Stimulated activated CD4-positive, alpha-beta T cell treated with anti-CD3 and anti-CD28 coated beads, Interleukin-1b, Interleukin-23, amount 100 ng/mL, for 1 hour (primary cell): ENCODE measurements at places on chromosomes 5 and 9.

DNA sequence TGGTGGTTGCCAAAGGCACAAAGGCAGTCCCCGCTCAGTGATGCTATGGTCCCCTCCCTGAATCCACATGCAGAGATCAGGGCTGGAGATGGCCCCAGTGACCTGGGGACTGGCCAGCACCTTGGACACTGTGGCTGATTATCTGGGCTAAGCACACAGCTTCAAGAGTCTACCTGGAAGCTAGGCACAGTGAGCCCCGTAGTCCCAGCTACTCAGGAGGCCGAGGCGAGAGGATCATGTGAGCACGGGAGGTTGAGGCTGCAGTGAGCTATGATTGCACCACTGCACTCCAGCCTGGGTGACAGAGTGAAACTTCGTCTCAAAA, 8.3 kb upstream of the SCGB3A1 start:
- no peak for DNase-seq

DNA sequence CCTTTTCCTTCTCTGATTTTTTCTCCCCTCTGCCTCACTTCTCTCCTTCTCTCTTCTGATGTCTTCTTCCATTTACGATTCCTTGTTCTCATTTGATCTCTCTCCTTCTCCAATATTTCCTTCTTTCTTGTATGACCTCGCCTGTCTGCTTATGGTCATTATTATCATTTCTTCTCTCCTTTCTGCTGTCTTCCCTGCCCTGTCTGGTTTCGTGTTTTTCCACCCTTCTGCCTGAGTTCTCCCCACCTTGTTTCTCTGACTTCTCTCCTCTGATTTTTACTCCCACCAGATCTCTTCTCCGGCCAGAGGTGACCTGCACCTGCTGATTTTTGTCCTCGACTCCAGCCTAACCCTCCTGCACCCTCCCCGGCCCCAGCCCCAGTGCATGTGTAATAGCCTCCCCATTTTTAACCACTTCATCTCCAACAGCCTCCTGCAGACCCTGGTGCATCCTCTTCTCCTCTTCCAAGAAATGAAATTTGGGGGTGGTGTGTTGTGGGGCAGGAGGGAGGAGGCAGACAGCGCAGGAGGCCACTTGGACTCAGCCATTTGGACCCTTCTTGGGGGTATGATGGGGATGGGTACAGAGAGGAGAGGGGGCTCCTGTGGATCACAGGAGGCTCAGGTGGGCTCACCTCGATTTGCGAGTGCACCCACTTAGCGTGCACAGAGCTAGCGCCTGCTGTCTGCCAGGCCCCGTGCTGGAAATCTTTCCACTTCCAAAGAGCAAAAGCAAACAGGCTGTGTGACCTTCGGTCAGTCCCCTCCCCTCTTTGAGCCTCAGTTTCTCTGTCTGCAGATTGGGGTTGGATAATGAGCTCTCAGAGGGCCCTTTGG, 32.5 kb downstream of the GSN start:
- no peak for DNase-seq

DNA sequence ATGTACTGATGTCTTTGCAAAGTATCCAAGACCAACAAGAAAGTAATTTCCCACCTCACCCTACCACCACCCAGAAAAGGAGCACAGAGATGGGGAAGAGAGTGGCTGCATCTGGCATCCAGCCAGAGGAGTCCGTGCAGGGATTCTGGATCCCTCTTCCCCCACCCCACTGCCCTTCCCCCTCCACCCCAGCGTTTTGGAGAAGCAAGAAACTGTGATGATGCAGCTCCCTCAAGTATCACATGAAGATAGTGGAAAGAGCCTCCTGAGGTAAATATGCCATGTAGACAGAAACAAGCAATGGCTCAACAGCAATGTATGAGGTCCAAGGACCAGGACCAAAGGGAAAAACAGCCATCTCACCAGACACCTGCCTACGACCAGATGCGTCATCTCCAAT, 153.8 kb downstream of the DEPDC1B start:
- DNase-seq: no peak

- no peak for DNase-seq
Measured at GRCh38 chr5:14491015-14491915, 90.3 kb upstream of the OTULINL start.

DNA sequence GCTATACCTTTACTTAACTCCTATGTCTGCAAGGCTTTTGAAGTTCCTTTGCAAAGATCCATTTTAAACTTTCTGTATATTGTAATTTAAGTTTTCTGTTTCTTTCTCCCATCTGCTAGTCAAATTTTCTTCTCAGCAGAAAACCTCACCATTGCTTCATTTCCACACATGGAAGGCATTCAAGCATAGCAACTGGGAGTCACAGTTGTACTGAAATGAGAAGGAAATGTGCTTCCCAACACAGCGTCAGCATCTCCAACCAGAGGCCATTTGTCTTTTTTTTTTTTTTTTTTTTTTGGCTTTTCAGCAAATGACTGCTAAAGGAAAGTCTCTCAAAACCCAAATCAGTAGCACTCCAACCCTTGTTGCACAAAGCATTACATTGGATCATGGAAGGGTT, 92.5 kb downstream of the RAB3C start:
- DNase-seq: no peak

GRCh38 chr9:127608104-127608966, 3.7 kb upstream of the STXBP1 start:
- peak; percentile 47 for DNase-seq

DNA sequence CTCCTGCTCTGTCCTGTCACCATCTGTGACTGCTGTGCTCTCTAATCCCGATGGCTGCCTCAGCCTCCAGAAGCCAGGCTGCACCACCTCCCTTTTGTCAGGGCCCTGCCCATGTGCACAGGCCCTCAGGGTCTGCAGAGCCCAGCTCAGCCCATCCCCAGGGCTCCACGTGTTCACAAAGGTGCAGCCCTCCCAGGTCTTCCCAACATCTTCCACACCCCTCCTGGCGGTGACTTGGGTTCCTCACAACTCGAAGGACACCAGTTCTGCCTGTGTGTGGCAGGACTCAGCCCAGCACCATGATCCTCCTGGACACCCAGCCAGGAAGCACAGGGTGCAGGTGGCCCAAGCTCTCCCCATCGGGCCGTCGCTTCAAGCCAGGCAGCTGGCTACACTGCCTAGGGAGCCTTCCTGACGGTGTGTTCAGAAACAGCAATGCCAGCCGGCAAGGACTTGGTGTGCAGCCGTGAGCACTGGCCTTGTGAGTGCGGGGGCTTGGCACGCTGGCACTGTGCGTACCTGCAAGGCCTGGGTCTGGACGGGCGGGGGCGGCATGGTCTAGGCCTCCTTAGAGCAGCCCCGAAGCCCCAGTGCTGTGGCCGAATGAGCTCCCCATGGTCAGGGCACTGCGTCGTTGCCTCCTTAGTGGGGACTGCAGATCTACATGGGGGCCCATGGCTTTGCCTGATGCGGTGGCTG, 96.1 kb downstream of the MRPL36 start:
- no peak for DNase-seq

DNA sequence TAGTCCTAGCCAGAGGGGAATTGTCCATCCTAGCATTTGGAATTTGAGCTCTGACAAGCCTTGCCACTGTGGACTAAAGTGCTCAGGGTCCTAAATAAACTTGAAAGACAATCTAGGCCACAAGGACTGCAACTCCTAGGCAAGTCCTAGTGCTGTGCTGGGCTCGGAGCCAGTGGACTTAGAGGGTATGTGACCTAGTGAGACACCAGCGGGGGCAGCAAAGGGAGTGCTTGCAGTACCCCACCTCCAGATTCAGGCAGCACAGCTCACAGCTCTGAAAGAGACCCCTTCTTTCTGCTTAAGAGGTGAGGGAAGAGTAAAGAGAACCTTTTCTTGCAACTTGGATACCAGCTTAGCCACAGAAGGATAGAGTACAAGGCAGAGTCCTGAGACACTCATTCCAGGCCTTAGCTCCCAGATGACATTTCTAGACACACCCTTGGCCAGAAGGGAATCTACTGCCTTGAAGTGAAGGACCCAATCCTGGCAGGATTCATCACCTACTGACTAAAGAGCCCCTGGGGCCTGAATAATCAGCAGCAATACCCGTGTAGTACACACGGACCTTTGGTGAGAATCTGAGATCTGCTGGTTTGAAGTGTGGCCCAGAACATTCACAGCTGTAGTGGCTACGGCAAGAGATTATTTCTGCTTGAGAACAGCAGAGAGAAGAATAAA, 164.6 kb downstream of the CCDC171 start:
- DNase-seq: no peak

GRCh38 chr5:122341087-122341486, 29.1 kb downstream of the SNCAIP start:
- DNase-seq: no peak

GRCh38 chr9:69253057-69253456, 72.0 kb upstream of the ENTREP1 start:
- DNase-seq: no peak

GRCh38 chr5:66406761-66407336, 189.3 kb upstream of the MAST4 start:
- no peak for DNase-seq

DNA sequence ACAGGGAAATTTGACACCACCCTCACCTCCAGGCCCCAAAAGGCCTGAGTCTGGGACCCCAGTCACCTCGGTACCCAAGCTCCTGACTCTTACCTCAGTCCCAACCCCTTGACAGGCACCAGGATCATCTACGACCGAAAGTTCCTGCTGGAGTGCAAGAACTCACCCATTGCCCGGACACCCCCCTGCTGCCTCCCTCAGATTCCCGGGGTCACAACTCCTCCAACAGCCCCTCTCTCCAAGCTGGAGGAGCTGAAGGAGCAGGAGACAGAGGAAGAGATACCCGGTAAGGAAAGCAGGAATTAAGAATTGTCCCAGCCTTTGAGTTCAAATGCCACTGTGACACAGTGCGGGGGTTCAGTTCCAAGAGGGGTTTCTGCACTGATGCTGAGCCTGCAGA, 1.3 kb downstream of the EIF4EBP3 start:
- DNase-seq: no peak

DNA sequence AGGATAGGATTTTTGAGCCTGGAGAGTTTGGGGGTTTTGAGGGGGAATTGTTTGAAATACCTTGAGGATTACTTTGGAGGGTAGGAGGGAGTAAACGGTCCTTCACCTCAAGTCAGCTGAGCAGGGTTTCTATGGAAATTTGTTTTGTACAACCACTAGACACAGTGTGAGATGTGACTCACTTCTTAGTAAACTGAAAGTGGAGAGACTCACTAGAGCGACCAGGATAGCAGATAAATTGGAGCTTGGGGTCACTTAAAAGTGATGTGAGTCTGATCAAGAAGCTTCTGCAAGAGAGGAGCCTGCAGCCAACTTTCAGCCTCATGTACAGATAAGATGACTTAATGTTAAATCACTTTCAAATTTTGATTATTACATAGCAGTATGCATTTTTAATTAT, 1945.9 kb upstream of the NUDT12 start:
- DNase-seq: no peak

- no peak for DNase-seq
Measured at GRCh38 chr5:136619556-136619955, 254.2 kb upstream of the TRPC7 start.

DNA sequence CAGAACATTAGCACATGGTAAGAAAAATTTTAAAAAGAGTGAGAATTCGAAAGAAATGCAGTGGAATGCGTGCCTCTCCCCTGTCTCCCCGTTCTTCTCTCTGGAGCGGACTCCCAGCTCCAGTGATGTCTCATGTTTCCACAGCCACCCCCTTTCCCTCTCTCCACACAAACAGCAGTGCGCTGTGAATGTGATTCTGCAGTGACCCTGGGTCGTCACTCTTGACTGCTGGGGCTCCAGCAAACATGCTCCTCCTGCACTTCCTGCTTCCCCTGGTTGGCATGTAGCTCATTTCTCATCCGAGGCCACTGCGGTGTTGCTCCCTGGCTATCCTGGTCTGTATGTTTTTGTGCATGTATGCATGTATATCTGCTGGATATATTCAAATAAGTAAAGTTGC, 13.3 kb downstream of the PHF2 start:
- no peak for DNase-seq

GRCh38 chr9:72533322-72533721, 11.9 kb downstream of the TMC1 start:
- no peak for DNase-seq

DNA sequence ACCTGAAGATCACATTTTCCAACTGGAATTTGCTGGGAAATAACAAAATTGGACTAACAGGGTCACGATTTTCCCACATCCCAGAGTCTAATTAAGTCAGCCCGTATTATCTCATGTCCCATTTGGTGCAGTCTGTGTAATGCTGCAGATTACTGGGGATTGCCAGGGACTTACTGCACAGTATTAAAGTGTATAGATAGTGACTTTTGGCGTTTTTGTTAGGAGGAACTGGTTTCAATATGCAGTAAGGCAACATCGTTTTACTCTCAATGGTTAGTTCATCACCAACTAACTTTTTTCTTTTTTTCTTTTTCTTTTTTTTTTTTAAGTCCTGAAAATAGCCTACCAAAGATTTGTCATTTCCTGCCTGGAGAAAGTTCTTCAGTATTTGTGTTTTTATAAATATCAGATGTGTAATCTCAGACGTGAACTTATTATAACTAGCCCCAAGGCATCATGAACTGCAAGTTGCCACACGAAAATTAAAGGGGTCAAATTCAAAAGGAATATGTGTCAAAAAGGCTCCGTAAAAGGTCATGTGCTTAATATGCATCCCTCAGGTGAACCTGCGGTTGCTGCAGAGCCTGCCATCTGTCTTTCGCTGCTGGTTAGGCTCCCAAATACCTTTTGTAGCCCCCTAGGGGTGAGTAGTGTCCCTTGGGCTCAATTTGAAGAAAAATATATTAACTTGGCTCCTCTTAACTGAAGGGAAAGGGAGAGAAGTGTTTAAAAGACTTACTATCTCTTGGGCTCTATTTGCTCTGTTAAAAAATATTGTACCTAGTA, 176.7 kb upstream of the ADAMTSL1 start:
- no peak for DNase-seq

GRCh38 chr9:129178568-129179382, 714 bp upstream of the IER5L start:
- DNase-seq: no peak

DNA sequence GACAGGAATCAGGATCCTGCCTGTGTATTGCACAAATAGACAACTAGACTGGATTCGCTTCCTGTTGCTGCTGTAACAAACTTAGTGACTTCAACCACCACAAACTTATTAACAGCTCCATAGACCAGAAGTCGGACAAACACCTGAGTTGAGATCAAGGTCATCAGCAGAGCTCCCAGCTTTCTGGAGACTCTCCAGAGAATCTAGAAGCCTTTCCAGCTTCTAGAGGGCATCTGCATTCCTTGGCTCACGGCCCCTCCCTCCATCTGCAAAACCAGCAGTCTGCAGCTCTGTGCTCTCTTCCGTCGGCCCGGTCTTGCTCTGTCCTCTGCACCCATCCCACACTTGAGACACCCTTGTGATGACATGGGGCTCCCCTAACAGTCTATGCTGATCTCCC, 99.1 kb downstream of the KCNT1 start:
- DNase-seq: no peak

- no peak for DNase-seq
Measured at GRCh38 chr9:17907779-17908508, 329.1 kb downstream of the SH3GL2 start.

GRCh38 chr5:9519537-9519936, 26.3 kb downstream of the SEMA5A start:
- no peak for DNase-seq

- DNase-seq: no peak
Measured at GRCh38 chr5:155027993-155028629, 14.6 kb downstream of the KIF4B start.

- no peak for DNase-seq
Measured at GRCh38 chr5:67925511-67925910, 290.0 kb upstream of the PIK3R1 start.

- peak; percentile 36 for DNase-seq
Measured at GRCh38 chr9:134099123-134099761, 31.4 kb upstream of the BRD3 start.

GRCh38 chr5:104659497-104659896, 1096.9 kb upstream of the NUDT12 start:
- no peak for DNase-seq
